Stimulated activated CD8-positive, alpha-beta memory T cell treated with anti-CD3 and anti-CD28 coated beads, Interleukin-7, amount 100 ng/mL, for 1 hour (primary cell): ENCODE measurements at places on chromosomes 7 and 10.

DNA sequence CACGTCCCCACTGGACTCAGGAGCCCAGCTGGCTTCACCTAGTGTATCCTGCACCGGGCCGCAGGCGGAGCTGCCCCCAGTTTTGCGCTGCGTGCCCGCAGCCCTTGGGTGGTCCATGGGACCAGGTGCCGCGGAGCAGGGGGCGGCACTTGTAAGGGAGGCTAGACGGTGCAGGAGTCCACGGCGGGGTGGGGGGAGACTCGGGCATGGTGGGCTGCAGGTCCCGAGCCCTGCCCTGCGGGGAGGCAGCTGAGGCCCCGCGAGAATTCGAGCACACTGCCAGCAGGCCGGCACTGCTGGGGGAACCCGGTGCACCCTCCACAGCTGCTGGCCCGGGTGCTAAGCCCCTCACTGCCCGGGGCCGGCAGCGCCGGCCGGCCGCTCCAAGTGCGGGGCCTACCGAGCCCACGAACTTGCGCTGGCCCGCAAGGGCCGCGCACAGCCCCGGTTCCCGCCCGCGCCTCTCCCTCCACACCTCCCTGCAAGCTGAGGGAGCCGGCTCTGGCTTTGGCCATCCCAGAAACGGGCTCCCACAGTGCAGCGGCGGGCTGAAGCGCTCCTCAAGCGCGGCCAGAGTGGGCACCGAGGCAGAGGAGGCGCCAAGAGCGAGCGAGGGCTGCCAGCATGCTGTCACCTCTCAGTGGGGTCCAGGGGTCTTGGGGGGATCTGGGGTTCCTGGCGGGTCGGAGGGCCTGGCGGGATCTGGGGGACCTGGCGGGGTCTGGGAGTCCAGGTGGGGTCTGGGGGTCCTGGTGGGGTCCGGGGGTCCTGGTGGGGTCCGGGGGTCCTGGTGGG, 81.4 kb downstream of the VIPR2 start:
- no peak for DNase-seq

DNA sequence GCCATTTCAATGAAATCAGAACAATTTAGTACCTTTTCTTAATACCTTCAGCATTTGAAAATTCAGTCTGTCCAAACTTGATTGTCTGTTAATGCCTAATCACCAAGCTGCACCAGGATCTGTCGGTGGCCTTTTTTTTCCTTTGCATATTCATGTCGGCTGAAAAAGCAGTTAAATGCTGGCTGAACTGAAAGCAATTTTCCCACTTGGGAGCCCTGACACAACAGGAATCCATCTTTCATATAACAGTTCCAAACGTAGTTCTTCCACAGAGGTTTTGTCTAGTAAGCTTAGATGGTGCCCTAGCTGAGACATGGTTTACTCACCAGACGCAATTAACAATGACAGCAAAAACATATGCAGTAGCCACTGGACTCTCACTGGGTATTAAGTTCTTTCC, 83.6 kb upstream of the CHCHD3 start:
- DNase-seq: no peak

DNA sequence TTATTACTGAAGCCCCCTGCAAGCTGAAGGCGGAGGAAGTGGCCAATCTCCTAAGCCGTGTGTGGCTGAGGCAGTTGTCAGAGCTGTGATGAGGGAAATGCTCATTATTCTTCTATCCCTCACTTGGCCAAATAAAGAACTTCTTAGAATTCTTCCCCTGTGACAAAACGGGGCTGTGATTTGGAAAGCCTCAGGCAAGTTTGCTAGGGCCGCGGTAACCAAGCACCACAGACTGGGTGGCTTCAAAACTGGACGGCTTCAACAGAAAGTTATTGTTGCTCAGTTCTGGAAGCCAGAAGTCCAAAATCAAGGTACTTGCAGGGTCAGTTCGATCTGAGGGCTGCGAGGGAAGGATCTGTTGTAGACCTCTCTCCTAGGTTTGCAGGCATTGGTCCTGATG, 72.3 kb upstream of the STEAP1B start:
- no peak for DNase-seq

DNA sequence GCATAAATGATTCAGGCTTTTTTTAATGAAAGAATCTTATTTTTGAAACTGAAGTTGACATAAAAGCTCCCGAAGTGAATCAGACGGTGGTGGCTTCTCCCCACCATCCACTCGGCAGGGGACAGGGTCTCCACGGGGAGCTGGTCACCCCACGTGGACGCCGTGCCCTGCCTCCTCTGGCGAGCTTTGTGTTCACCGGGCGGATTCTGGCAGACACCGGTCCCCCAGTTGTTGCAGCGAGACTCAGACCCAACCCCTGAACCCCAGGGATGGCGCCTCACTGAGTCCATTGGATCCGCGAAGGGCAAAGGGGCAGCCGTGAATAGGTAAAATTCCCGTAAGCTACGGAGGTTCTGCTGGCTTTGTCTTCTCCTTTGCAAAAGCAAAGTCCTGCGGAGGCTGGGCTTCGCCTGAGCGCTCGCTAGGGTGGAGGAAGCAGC, 38.4 kb downstream of the PTPRN2 start:
- no peak for DNase-seq

GRCh38 chr10:95963202-95963990, 55.6 kb downstream of the CC2D2B start:
- no peak for DNase-seq
